ENCODE measurements at places on chromosomes 4 and X.

- DNase-seq, result no peak
These were observed 457.4 kb upstream of the PCDH10 start for GRCh38 chr4:132691668-132692067.

- DNase-seq, result no peak
These were observed 46.5 kb downstream of the EVC start for GRCh38 chr4:5757536-5757935.

DNA sequence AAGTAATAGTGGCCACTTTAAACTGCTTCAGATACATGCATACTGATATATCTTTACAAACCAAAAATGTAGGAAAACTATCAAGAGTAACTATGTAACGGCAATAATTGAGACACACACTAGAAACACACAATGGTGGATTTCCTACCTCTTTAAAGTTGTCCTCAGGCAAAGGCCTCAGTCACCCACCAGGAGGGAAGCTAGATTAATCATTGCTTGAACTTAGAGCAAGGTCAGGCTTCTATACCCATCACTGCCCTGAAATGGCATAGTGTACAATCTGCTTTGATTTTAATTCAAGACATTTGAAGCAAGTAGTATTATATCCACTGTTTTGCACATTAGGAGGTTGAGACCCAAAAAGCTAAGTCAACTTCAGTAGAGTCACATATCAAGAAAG lies 110.9 kb downstream of the AREG start:
- DNase-seq, result no peak

- no peak for DNase-seq
These were observed 1808.9 kb upstream of the TENM3 start for GRCh38 chr4:180434131-180434895.

DNA sequence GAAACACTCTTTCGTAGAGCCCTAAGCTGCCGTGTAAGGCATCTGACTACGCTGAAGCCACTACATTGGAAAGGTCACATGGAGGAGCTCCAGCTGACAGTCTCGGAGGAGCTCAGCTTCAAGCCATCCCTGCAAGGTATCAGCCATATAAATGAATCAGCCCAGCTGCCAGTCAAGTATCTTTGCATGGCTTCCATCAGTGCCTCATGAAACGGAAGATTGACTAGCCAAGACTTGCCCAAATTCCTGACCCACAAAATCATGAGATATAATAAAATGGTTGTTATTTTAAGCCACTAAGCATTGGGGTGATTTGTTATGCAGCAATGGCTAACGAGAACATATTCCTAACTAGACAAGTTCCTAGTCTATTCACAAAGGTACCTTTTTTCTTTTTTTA lies 104.1 kb upstream of the SCOC start:
- DNase-seq, result no peak
